ENCODE measurements at places on chromosomes 6 and 20. TPM values are rescaled to one million over a fixed set of nuclear protein-coding genes. Genes with fewer than 3 reads are reported as not detected.

The PABPC1L gene
- total RNA-seq: 34.5 TPM

The SEMG1 gene
- 0.14 TPM for total RNA-seq

The ACTL10 gene
- 0.26 TPM for total RNA-seq

The CHRNA4 gene
- total RNA-seq: 1.1 TPM

The WFDC5 gene
- total RNA-seq: not detected

The EYA2 gene
- total RNA-seq: 4.4 TPM

The KHDRBS2 gene
- total RNA-seq: 6.3 TPM

The NELFE gene
- 69.0 TPM for total RNA-seq

The GPANK1 gene
- total RNA-seq: 13.3 TPM

The DEFB132 gene
- total RNA-seq: not detected

The FNDC11 gene
- total RNA-seq: 2.6 TPM

The COL12A1 gene
- 45.1 TPM for total RNA-seq

The DDAH2 gene
- 80.0 TPM for total RNA-seq

The FOXC1 gene
- total RNA-seq: 2.7 TPM

GRCh38 chr20:41054070-41054846, 25.6 kb downstream of the TOP1 start:
- H3K4me1 ChIP-seq: peaks cover 63% of the 10 kb centered on the region
- no peaks in the 10 kb centered on the region for H3K27me3 ChIP-seq
- H3K4me3 ChIP-seq: no peak overlapping the region
- DNase-seq: no peak

GRCh38 chr6:143755301-143755744, 77.6 kb downstream of the PHACTR2 start:
- DNase-seq: peak; percentile 88
- H3K4me3 ChIP-seq: no peak overlapping the region
- no peak overlapping the region for H3K27ac ChIP-seq
- peaks cover 6% of the 10 kb centered on the region for H3K4me1 ChIP-seq
- no peaks in the 10 kb centered on the region for H3K27me3 ChIP-seq
- peaks cover 12% of the 10 kb centered on the region for H3K36me3 ChIP-seq

DNA sequence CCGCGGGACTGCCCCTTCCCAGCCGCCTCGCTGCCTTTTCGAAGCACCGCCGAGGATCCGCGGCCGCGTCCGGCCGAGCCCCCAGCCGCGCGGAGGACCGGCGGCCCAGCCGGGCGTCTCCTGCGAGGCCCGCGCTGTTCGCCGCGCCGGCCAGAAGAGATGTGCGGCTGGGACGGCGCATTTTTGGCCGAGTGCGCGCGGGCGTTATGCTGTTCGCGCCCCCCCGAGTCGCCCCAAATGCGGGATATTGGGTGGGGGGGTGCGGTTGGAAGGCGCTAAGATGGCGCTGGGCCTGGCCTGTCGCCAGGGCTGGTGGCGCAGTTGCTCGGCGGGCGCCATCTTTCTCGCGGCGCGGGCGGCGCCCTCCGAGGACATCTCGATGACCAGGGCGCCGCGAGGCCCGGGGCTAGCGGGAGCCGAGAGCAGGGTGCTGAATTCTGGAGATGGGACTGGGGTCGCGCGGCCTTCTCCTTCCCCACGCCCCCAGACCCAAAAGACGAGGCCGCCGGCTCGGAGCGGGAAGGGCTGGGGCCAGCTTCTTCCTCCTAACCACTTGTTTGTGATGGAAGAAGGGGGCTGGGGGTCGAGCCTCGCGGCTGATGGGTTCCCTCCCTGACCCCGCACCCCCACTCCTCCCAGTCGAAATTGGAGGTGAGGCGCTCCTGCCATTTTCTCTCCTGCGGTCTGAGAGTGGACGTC, 1.5 kb downstream of the BICRAL start:
- H3K36me3 ChIP-seq: peaks cover 6% of the 10 kb centered on the region
- H3K27me3 ChIP-seq: no peaks in the 10 kb centered on the region
- DNase-seq: peak; percentile 88
- H3K27ac ChIP-seq: peak overlapping the region; percentile 100
- peaks cover 9% of the 10 kb centered on the region for H3K4me1 ChIP-seq

DNA sequence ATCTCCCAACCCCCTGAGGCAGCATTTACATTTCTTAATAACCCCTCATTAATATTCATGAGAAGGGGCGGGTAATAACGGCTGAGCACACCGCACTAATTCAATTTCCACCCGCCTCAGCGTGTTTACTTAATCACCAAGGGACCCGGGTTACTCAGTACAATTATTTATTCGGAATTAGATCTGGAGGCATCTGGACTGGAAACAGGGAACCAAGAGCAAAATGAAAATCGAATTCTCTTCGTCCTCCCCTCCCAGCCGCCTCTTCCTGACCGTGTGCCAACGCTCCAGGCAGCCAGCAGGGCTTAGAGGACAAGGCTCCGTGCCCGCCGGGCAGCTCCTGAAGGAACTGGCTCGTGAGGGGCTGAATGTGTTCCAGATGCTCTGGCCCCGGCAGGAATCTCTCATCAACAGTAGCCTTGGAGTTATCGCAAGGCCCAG, 23.5 kb upstream of the CTNNBL1 start:
- H3K27ac ChIP-seq: no peak overlapping the region
- peak; percentile 44 for DNase-seq

DNA sequence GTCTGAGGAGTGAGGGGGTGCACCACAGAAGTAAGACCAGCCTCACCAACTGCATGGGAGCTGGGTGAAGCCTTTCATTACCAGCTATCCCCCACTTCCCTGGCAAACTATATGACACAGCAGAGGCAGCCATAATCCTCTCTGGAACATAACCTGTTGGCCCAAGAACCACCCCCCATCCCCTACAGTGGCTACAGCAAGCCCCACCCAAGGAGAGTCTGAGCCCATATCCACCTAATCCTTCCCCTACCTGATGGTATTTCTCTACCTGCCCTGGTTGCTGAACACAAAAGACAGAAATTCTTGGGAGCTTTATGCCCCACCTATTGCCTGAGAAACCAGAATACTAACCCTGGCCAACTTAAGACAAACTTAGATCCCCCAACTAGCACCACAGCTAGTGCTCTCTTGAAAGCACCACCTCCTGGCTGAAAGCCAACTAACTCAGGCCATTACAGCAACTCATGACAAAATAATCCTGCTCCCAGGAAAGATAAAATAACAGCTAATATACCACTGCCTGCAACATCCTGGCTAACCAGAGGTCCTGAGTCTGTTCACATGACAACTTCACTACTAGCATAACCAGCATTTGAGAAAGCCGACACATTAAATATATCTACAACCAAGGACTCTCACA, 11.2 kb downstream of the RNGTT start:
- H3K27me3 ChIP-seq: no peaks in the 10 kb centered on the region
- H3K4me1 ChIP-seq: no peaks in the 10 kb centered on the region
- no peak overlapping the region for H3K27ac ChIP-seq

DNA sequence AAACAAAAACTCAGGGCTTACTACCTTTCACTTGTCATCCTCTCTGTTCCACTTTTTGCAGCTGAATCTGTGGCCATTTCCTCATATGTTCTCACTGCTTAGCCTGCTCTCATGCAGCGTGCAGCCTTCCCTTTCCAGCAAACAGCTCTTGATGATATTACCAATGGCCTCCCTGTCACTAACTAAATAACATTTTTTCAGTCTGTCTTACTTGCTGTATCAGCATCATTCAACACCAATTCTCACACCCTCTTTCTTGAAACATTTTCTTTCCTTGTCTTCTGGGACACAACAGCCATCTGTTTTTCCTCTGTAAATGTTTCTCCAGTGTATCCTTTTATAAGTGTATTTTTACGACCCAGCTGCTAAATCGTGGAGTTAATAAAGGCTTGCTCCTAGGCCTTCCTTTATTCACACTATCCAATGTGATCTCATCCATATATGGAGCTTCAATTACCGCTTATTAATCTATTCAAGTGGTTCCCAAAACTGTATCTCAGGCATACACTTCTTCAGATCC, 523.6 kb upstream of the RNF217 start:
- H3K4me1 ChIP-seq: no peaks in the 10 kb centered on the region
- no peak overlapping the region for H3K4me3 ChIP-seq
- no peaks in the 10 kb centered on the region for H3K36me3 ChIP-seq
- no peak for DNase-seq
- no peak overlapping the region for H3K27ac ChIP-seq

GRCh38 chr6:13760307-13761304, 49.0 kb upstream of the RANBP9 start:
- H3K27me3 ChIP-seq: no peaks in the 10 kb centered on the region
- no peak overlapping the region for H3K4me3 ChIP-seq
- no peak overlapping the region for H3K27ac ChIP-seq
- DNase-seq: no peak
- no peaks in the 10 kb centered on the region for H3K4me1 ChIP-seq
- H3K36me3 ChIP-seq: no peaks in the 10 kb centered on the region

DNA sequence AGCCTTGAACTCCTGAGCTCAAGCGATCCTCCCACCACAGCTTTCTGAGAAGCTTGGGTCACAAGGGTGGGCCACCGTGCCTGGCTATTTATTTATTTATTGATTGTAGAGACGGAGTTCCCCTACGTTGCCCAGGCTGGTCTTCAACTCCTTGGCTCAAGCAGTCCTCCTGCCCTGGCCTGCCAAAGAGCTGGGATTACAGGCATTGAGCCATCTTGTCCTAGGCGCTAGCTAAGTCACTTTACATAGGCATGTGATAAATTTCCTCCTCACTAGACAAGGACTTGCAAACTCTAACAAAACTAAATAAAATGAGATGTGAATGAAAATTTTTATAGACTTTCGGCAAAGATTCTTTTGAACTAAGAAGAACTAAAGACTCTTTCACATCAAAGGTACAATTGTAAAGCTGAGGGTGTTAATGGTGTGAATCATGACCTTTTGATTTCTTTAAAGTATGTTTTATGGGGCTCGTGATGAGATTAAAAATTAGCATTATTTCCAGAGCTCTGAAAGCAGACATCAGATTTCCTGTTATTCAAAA, 212.0 kb downstream of the CLVS2 start:
- H3K27me3 ChIP-seq: no peaks in the 10 kb centered on the region
- no peak overlapping the region for H3K27ac ChIP-seq
- no peak for DNase-seq
- no peaks in the 10 kb centered on the region for H3K4me1 ChIP-seq
- no peaks in the 10 kb centered on the region for H3K36me3 ChIP-seq

DNA sequence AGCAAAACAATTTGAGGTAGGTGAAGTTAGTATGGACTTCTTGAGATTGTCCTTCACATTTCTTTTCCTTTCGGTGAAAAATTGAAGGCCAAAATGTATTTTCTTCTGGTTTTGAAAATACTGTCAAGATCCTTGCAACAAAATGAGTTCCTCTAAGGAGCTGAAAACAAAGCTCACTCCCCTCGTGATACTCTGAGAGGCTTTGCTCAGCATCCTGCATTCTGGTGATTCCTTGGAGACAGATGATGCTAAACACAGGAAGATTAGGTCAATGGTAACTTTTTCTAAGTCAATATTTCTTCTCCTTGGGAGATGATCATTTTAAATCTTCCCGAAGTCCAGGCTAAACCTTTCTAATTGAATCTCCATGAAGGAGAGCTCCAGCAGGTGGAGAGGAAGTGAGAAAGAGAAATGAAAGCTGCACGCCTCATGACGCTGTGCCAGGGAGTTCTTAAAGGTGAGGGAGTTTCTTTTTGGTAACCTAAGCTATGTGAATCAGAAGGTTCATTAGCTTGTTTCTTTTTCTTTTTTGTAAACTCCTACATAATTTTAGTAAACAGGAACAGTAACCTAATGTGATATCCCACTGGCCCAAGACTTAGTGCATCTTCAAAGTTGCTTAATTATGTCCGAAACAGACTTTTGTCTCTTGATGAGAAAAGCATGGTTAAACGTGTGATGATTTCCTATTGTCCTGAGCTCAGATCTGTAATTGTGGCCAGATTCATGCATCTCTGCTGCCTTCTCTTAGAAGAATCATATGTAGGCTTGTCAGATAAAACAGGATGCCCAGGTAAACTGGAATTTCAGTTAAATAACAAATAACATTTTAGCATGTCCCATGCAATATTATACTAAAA, 15.0 kb downstream of the ESR1 start:
- no peak overlapping the region for H3K27ac ChIP-seq
- no peak for DNase-seq
- H3K4me1 ChIP-seq: no peaks in the 10 kb centered on the region
- no peak overlapping the region for H3K4me3 ChIP-seq
- H3K27me3 ChIP-seq: no peaks in the 10 kb centered on the region
- H3K36me3 ChIP-seq: no peaks in the 10 kb centered on the region

DNA sequence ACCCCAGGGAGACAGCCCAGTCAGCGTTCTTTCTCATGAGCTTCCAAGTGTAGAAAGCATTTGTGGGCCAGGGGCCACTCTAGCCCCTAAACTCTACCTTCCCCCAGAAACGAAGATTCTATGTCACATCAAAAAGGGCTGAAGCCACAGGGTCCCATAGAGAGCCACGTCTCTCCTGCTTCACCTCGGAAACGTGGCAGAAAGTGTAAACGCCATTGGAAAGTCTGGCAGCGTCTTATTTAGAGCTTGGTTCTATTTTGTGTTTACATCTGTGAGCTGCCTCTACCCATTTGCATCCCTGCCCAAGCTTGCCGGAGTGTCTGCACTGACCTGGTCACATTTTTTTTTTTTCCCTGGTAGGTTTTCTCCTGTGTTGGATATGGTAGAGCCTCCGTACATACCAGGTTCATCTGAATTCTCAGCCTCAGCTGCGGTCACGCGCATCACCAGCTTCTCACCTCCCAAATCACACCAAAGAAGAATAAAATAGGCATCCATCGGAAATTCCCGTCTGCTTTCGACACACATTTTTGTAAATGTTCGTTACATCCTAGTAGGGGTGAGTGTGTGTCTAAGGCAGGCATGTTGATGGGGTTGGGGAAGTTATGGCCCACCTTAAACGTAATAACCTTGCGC, 62.6 kb downstream of the NPEPL1 start:
- H3K4me1 ChIP-seq: no peaks in the 10 kb centered on the region
- H3K27ac ChIP-seq: no peak overlapping the region
- H3K36me3 ChIP-seq: no peaks in the 10 kb centered on the region
- no peak for DNase-seq
- H3K27me3 ChIP-seq: no peaks in the 10 kb centered on the region

DNA sequence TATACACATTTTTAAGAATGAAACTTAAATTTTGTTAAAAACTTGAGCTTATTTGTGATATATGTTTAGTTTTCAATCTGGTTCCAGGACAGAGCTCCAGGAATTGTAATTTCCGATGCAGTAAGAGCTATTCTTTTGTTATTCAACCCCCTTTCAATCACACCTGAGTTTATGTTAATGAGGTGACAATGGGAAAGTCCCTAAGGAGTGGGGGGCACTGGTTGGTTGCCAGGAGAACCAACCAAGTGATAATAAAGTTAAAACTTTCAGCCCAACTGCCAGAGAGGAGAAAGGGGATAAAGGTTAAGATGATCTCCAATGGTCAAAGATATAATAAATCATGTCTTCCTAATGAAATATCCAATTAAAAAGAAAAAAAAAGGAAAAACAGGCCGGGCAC, 19.8 kb downstream of the MDN1 start:
- no peaks in the 10 kb centered on the region for H3K4me1 ChIP-seq
- H3K27ac ChIP-seq: no peak overlapping the region
- H3K4me3 ChIP-seq: no peak overlapping the region
- H3K36me3 ChIP-seq: no peaks in the 10 kb centered on the region
- DNase-seq: no peak

Measured in lung (tissue), 17 donors.